ENCODE measurements at places on chromosomes 6 and 20.

DNA sequence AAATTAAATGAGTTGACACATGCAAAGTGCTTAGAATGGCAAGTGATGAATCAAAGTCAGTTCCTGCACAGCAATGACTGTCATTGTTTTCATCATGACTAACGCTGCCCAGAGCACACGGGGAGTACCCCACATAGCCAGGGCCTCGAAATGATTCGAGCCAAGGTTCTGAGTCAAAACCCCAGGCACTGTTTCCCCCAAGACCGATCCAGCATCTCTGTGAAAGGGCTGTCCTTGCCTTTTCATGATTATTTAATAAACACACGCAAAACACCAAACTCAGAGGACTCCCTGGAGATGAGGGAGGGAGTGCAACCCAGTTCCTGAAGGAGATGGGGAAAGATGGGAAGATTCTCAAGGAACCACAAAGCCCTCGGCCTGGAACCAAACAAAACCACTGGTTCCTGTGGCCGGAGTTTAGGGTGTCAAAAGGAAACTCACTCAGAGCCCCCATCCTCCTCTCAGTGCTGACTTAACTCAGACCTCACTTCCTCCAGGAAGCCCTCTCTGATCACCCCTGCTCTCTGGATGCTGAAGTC, 3.8 kb downstream of the PREX1 start:
- peak; percentile 79 for DNase-seq

- no peak for DNase-seq
Measured at GRCh38 chr6:72580281-72580940, 41.5 kb upstream of the KCNQ5 start.

DNA sequence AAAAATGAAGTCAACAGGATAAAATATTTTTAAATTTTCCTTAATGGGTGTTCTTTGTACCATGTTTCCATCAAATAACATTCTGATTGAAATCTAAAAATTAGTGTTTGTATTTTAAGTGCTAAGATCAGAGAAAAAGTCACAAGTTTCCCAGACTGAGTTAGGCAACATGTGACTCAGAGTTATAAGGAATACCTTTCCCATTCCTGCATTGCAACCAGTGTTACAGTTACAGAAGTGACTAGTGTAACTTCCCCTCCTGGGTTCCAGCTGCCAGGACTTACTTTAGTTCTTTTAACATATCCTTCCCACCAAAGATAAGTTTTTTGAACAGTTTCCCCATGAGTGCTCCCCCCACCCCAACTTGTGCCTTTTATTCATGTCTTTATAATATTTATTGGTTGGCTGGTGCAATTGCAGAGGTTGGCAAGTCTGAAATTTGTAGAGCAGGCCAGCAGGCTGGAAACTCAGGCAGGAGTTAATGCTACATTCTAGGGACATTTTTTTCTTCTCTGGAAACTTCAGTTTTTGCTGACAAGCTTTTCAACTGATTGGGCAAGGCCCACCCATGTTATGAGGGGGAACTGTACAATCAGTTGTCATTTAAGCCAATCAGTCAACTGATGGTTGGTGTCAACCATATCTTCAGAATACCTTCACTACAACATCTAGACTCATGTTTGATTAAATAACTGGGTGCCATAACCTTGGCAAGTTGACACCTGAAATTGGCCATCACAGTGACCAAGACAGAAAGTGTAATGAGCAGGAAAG, 22.9 kb upstream of the ESR1 start:
- no peak for DNase-seq

GRCh38 chr6:22049002-22049401, 247.8 kb downstream of the PRL start:
- no peak for DNase-seq

DNA sequence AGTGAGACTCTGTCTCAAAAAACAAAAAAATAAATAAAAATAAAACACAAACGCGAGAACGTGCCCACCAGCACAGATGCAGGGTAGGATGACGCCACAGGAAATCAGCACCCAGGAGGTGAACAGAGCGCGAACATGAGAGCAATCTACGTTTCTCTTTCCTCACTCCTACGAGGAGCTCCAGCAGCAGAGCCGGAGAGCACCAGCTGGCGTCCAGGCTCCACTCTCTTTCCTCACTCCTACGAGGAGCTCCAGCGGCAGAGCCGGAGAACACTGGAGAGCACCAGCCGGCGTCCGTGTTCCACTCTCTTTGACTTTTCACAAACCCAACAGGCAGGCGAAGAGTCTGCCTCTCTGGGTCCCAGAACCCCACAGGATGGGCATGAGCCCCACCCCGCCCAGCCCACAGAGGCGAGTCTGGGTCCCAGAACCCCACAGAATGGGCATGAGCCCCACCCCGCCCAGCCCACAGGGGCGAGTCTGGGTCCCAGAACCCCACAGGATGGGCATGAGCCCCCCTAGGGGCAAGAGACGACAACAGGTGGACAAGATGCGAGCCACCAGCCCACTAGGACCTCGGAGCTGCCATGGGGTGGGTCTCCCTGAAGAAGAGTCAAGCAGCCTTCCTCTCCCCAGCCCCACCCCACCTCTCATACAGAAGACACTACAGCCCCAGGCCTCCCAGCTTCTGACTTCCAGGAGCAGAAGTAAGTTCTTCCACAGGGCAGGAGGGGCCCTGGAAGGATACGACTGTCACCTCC, 20.2 kb downstream of the ZBTB46 start:
- DNase-seq = no peak

DNA sequence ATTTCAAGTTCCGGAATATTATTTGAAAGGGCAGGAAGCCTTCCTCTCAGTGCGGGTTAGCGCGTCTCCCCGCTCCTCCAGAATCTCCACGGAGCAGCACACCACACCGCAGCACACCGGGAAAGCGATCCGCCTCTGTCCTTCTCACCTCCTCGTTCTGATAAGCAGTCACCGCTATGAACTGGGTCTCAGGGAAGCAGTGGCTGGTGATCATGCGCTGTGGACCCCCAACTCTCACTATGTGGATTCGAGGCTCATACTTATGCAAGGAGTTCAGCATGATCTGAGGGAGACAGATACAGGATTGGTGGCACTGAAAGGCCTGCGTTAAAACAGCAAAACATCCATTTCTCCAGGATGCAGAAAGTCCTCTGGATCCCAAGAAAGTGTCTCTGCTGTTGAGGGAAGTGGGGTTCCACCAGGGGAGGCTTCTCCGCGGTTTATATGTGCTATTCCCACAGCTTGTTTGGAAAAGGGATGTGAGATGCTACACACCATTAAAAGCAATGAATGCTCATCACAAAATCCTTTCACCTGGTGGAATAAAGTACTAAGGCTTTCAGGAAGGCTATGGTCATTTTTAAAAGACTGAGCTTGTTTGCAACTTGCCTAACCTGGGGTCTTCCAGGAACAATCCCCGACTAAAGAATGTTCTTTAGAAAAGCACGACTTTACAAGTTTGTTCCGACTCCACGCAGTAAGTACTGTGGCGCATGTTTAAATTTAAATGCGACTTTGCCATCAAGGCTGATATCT, 1.9 kb downstream of the TBXT start:
- DNase-seq = no peak

DNA sequence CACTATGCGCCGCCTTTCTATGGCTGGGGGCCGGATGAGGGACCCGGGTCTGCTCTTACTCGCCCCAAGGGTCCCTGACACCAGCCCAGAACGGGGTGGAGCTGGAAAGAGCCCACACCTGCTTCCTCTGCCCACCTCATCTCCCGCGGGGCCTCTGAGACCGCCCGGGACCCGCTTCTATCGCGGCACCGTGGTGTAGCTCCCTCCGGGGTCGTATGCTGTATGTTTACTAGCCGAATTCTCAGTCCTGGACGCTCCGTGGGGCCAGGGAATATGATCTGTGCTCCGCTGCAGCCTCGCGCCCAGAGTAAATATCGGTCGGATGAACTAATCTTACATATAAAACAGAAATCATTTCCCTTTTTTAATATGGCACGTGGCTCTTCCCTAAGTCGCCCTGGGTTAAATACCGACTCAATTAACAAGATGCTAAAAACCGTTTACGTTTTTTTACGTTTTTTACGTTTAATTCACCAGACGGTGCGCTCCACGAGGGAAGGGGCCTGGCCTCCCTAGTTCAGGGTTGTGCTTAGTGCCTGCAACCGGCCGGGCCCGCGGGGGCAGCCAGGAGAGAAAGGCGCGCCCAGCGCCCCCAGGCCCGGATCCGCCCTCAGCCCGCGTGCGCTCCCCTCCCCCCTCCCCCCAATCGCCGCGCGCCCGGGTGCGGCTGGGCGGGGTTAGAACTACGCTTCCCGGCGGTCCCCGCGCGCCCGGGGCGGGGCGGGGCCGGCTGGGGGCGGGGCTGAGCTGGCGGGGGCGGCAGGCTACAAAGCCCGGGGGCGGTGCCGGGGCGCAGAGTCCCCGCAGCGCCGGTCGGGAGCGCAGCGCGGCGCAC, at the start of gene RBM38:
Gene RBM38 (plus strand): TSS at position 793 of the 835 bp plus-strand sequence. CDS start 186 bp downstream, outside the sequence.
- peak; percentile 88 for DNase-seq

DNA sequence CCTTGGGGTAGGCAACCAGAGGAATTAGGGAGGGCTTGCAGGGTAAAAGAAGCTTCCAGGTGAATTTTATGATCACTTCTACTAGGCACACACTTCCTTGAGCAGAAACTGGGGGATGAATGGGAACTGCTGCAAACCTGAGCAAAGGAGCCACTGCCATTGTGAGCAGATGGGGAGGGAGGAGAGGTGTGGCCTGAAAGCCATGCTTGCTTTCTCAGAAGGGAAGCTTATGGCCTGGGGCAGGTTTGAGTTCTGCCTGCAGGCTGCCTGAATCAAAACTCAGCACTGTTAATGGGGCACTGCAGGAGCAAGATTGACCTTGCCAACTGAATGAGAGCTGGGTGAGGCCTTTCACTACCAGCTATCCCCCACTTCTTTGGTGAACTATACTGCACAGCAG, 328.1 kb downstream of the NKAIN2 start:
- DNase-seq = no peak

- DNase-seq = peak; percentile 84
Measured at GRCh38 chr20:38997622-38998021, 35.5 kb downstream of the DHX35 start.

GRCh38 chr20:58482416-58482815, 32.8 kb downstream of the APCDD1L start:
- DNase-seq = no peak

- no peak for DNase-seq
Measured at GRCh38 chr6:20234136-20234535, 21.9 kb upstream of the MBOAT1 start.

- DNase-seq = no peak
Measured at GRCh38 chr20:32385541-32385940, 27.4 kb downstream of the ASXL1 start.

DNA sequence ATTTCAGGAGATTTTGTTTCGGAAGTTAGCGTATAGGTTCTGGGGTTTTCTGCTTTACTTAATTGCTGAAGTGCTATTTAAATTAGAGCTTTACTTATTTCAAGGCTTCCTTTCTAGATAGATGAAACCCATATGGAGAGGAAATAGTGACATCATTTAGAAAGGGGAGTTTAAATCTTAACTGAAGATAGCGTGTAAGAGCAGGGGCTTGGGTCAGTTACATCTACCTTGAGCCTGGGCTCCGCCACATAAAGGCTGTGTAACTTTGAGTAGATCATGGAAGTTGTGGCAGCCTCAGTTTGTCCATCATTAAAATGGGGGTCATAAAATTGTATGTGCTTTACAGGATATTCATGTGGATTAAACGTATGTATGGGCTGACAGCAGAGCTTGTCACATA, 4.7 kb downstream of the CDS2 start:
- DNase-seq = no peak

- no peak for DNase-seq
Measured at GRCh38 chr6:170429450-170429849, 122.9 kb downstream of the FAM120B start.

- no peak for DNase-seq
Measured at GRCh38 chr6:166325383-166326042, 16.8 kb downstream of the SFT2D1 start.

- no peak for DNase-seq
Measured at GRCh38 chr20:48006036-48006833, 221.0 kb upstream of the SULF2 start.

DNA sequence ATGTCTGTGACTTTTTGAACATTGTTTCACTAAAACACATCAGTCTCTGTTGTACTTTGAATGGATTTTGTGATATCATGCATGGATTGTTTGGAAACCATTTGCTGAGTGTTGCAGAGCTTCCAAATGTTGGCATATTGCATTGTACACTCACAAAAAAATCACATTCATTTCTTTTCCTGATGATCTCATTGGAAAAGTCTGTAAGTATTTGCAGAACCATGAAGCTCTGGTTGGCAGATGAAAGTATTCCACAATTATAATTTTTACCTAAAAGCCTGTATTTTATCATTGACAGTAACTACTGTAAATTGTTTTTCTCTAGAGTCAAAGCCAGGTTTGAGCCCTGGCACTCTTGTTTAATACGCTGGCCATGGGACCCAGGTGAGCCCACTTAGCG, 42.1 kb downstream of the VAPB start:
- no peak for DNase-seq

DNA sequence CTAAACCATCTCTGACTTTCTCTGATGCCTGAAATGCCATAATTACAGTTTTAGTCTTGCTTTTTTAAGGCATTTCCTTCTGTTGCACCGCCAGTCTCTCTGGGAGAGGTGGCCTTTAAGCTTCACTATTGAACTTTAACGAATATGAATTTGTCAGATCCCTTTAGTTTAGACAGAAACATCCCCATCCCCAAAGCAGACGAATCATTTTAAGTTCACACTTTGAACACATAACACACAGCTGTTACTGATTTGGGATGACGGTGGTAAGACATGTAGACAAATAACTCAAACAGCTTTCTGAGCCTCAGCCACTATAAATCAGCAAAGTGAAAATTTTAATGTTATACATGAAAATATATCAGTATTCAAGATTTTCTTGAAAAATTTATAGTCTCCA, 7.2 kb upstream of the IPCEF1 start:
- DNase-seq = no peak

DNA sequence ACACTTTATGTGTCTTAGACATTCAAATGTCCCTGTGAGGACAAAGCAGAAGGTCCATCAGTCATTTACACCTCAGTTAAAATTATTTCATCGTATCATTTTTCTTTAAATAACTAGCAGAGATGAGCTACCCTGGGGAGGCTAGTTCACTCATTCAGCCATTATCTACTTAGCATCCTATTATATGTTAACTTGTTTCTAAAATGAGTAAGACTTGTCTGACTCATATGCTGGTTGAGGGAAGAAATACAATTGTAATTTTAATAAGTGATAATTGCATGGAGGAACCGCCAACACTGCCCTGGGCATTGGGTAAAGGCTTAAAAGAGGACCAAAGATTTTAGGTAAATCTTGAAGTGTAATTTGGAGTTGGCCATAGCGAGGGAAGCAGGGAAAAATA, 12.4 kb upstream of the PTPRK start:
- no peak for DNase-seq

Data from activated T-cell treated with anti-CD3 and anti-CD28 coated beads, Interleukin-2, amount 50 U/mL, for 48 hours (primary cell).